ENCODE measurements at places on chromosomes 7 and 10.

GRCh38 chr7:146331369-146331768, 214.8 kb downstream of the CNTNAP2 start:
- DNase-seq = no peak

- no peak for DNase-seq
Measured at GRCh38 chr7:155870334-155871180, 58.3 kb upstream of the SHH start.

DNA sequence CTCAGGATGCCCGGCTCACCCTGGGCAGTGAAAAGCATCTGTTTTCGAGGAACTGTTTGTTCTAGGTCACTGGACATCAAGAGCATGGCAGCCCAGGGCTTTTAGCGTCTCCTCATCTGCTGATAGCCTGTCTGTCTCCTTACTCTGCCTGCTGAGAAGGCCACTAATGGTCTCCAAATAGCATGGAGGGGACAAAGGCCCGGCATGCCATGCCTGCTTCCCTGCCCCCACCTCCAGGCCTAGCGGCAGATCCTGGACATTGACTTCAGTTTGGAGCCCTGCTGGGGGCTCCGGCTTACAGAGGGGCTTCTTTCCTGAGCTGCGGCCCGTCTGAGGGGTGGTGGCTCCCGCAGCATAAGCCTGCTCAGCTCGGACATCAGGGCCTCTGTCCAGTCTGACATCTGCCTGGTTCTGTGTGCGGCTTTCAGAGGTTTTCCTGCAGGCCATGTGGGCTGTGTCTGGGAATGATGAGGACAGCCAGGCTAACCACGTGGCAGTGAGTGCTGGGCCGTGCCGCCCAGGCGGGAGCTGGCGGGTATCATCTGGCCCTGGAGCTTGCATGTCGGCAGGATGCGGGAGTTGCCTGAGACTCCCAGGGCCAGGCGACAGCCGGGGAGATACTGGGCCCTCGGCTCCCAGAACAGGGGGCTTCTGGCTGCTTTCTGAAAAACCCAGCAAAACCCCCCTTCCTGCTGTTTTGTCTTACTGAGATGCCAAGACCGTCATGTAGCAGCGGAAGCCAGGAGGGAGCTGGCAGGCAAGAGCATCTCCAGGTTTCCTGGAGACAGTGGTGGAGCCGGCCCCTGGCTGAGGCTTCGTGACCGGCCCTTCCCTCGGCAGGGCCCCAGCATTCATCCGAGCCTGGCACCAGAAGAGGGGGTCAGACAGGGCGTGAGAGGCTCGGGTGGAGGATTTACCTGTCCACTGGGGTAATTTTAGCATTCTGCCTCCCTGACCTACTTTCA, 9.2 kb downstream of the PFKFB3 start:
- DNase-seq = no peak

DNA sequence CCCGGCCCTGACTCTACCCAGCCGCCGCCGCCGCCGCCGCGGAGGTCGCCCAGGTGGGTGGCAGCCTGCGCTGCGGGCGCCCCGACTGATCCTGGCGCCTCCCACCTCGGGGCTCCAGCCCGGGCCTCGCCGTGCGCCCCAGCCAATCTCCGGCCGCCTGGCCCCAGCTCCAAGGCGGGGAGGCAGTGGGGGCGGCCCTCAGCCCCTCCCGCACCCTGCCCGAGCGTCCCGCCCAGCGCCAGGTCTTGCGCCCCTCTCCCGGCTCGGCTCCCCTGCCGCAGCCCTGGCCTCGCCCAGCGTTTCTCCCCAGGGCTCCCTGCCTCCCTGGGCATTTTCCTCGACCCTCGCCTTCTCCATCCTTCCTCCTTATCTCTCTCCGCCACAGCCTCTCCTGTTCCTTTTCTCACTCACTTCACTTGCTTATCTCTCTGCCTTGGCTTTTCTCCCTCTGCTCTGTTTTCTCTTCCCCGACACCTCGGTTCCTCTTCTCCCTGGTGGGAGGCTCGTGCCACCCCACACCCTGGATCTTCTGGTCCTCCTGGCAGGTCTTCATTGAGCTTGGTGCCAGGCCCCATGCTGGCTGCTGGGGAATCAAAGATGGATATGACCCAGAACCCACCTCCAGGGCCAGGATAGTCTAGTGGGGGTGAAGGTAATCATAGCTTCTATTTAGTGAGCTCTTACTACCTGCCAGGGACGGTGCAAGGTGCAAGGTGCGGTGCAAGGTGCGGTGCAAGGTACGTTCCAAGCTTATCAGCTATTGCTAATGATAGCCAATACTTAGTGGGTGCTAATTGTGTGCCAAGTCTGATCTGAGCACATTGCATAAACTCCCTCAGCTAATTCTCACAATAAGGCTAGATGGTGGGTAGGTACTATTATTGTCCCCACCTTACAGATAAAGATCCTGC, at the start of gene SFRP5:
SFRP5 (minus strand) TSS at position 87 of the 911 bp plus-strand sequence. CDS start 166 bp downstream, outside the sequence.
- DNase-seq = no peak

GRCh38 chr7:27431465-27431864, 188.9 kb downstream of the EVX1 start:
- no peak for DNase-seq

All from renal pelvis (tissue), 12 donors.